ENCODE measurements at places on chromosomes 1 and 21. TPM values are rescaled to one million over a fixed set of nuclear protein-coding genes. Genes with fewer than 3 reads are reported as not detected.

- H3K27me3 ChIP-seq: no peaks in the 10 kb centered on the region
- peak overlapping the region; percentile 24 for H3K27ac ChIP-seq
- DNase-seq: no peak
- peaks cover 5% of the 10 kb centered on the region for H3K4me1 ChIP-seq
These were observed 244.6 kb upstream of the MAP1LC3C start for GRCh38 chr1:242243472-242243871.

- no peaks in the 10 kb centered on the region for H3K36me3 ChIP-seq
- no peak overlapping the region for H3K4me3 ChIP-seq
- no peaks in the 10 kb centered on the region for H3K4me1 ChIP-seq
- no peak for DNase-seq
These were observed 74.0 kb upstream of the SAMSN1 start for GRCh38 chr21:14620152-14620551.

DNA sequence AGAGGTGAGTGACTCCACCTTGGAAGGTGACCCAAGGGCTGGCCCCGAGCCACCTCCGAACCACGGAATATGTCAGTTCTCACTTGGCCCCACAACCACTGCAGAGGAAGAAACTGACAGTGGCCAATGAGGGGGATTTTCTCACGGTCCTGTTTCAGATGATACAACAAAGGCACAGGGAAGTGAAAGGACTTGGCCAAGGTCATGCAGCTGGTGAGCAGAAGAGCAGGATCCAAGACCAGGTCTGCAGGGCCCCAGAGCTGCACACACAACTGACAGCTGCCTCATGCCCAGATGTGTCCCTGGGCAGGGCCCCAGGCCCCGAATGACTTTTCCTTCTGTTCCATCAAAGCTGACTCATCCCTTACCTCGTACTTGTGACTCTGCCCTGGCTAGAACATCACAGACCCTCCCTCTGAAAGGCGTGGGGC, 25.8 kb upstream of the EVA1B start:
- peaks cover 61% of the 10 kb centered on the region for H3K36me3 ChIP-seq
- no peaks in the 10 kb centered on the region for H3K27me3 ChIP-seq
- peaks cover 45% of the 10 kb centered on the region for H3K4me1 ChIP-seq
- H3K4me3 ChIP-seq: no peak overlapping the region

GRCh38 chr1:11124965-11125364, 25.3 kb upstream of the EXOSC10 start:
- no peaks in the 10 kb centered on the region for H3K27me3 ChIP-seq
- no peaks in the 10 kb centered on the region for H3K4me1 ChIP-seq
- no peak for DNase-seq
- no peak overlapping the region for H3K4me3 ChIP-seq

DNA sequence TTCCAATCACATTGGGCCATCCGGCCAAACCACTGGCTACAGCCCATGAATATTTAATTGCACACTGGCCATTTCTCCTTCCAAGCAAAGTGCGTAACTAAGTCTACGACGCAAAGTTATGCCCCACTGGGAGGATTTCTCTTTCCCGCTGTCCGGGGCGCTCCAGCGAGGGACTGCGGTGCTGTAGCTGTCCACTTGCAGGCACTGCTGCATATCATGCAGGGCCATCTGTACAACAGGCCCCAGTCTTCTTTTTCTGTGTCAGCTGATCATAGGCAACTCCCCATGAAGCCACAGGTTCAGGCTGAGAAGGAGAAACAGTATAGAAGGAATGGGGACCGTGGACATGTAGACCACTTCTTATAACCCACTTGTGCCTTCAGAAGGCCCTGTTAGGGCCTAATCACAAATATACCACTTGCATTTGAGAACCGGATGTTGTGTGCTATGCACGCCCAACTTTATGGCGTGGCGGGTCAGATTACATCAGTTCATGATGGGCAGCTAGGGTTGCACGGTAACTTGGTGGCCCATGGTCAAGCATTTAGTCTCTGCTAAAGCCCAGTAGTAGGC, 58.0 kb downstream of the ADSS2 start:
- H3K27me3 ChIP-seq: no peaks in the 10 kb centered on the region
- DNase-seq: no peak
- no peaks in the 10 kb centered on the region for H3K36me3 ChIP-seq
- no peak overlapping the region for H3K4me3 ChIP-seq
- H3K4me1 ChIP-seq: no peaks in the 10 kb centered on the region
- no peak overlapping the region for H3K27ac ChIP-seq

DNA sequence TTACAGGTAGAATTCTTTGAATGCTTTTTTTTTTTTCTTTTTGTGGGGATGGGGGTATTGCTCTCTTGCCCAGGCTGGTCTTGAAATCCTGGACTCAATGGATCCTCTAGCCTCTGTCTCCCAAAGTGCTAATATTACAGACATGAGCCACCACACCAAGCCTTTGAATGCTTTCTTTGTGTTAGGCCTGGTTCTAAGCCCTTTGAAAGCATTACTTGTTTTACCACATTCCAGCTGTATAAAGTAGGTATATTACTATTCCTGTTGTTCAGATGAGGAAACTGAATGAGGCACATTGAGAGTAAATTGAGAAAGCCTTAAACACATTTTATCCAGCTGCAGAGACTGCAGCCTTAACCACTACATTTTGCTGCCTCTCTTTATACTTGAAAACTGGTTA, 841.8 kb upstream of the ADGRL4 start:
- no peak for DNase-seq
- no peaks in the 10 kb centered on the region for H3K36me3 ChIP-seq
- no peak overlapping the region for H3K27ac ChIP-seq
- H3K4me1 ChIP-seq: no peaks in the 10 kb centered on the region

- DNase-seq: peak; percentile 37
- peak overlapping the region; percentile 45 for H3K27ac ChIP-seq
- H3K36me3 ChIP-seq: no peaks in the 10 kb centered on the region
These were observed 31.6 kb downstream of the TMCC2 start for GRCh38 chr1:205259324-205259832.

DNA sequence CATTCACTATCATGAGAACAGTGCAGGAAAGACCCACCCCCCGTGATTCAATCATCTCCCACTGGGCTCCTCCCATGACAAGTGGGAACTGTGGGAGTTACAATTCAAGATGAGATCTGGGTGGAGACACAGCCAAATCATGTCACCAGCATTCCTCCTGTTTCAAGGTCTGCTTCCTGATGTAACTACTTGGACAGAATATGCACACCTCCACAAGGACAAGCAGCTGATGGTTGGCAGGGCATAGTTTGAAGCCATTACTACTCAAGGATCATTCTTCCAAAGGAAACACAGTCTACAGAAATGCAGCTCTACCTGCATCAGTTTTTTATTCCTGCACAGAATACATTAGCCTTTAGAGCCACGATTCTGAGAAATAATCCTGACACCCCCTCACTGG, 28.5 kb upstream of the RNF2 start:
- H3K36me3 ChIP-seq: no peaks in the 10 kb centered on the region
- no peak overlapping the region for H3K27ac ChIP-seq
- H3K4me1 ChIP-seq: no peaks in the 10 kb centered on the region
- H3K4me3 ChIP-seq: no peak overlapping the region

DNA sequence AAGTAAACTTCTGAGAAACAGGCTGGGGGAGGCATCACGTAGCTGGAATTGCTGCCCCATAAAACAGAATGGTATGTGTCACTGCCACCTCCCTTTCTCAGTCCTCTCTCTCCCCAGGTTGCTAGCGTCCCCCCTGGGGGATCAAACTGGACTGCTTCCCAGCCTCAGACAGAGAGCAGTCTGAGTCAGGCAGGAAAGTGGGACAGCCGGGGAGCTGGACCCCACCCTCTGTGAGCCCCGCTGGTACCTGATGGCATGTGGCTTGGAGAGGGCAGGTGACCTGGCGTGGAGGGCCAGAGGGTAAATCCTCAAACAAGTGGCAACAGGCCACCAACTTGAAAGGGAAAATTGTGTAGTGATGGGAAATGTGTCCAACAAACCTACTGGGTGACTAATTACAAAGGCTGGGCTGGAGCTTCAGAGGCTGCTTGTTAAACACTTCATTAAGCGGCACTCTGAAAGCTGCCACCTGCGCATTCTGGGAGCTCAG, 1.0 kb upstream of the SFN start:
- H3K4me1 ChIP-seq: peaks cover 21% of the 10 kb centered on the region
- peaks cover 4% of the 10 kb centered on the region for H3K36me3 ChIP-seq
- no peak overlapping the region for H3K27ac ChIP-seq
- no peaks in the 10 kb centered on the region for H3K27me3 ChIP-seq
- no peak overlapping the region for H3K4me3 ChIP-seq

GRCh38 chr1:167430134-167430848, 88.0 kb downstream of the CD247 start:
- no peak overlapping the region for H3K4me3 ChIP-seq
- no peak for DNase-seq
- H3K36me3 ChIP-seq: no peaks in the 10 kb centered on the region
- peaks cover 27% of the 10 kb centered on the region for H3K4me1 ChIP-seq

DNA sequence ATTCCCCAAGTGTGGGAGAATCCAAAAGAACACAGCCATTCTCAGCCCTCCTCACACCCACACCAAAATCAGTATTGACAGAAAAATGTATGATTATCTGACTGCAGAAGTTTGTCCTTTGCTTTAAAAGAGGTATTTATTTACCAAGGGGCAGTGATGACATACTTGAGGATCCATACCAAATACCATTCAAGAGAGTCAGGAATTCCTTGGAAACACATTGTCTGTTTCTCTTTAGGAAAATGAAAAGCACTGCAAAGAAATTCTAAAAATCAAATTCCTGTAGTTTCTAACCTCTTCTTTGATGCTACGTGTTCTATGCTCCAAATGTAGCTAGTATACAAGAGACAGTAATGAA, 509.6 kb upstream of the CXADR start:
- no peaks in the 10 kb centered on the region for H3K27me3 ChIP-seq
- H3K36me3 ChIP-seq: no peaks in the 10 kb centered on the region
- H3K4me3 ChIP-seq: no peak overlapping the region

DNA sequence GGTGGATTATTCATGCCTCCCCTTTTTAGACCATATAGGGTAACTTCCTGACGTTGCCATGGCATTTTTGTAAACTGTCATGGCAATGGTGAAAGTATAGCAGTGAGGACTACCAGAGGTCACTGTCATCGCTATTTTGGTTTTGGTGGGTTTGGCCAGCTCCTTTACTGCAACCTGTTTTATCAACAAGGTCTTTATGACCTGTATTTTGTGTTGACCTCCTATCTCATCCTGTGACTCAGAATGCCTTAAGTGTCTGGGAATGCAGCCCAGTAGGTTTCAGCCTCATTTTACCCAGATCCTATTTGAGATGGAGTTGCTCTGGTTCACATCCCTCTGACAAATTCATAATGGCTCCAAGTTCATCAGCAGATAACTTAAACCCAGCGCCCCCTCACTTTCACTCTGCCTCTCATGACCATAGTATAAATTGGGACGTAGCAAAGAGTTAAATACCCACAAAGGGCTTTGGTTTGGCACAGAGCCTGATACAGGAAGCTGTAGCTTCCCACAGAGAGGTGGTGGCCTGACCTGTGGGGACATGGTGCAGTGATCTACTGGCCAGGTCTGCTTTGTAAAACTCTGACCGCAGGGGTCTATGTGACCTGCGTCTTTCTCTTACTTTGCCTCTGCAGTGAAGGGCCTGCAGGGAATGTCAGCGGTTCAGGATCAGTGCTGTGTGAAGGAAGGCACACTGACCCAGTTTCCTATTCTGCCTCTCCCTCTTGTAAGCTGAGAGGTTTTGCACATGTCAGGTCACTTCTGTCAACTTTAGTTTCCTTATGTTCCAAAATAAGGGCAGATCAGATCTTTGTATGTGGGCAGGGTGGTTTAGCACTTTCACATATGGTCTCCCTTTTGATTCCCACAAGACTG, 78.1 kb upstream of the ZNF644 start:
- no peaks in the 10 kb centered on the region for H3K27me3 ChIP-seq
- H3K4me3 ChIP-seq: no peak overlapping the region

DNA sequence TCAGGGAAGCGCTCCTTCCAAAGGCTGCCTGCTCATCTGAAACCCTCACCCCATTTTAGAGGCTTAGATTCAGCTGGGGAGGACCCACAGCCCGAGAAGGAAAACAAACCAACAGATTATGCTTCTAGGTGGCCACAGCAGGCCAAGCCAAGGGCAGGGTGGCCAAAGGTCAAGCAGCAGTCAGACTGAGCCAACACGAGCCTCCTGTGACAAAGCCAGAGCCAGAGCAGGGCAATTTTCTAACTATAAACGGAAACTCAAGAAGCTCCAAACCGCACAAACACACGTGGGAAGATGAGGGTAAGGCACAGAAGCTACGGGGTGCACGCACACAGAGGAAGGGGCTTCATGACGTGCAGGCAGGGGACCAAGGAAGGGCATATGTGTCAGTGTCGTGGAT, 64.1 kb downstream of the PLEKHA6 start:
- peak overlapping the region; percentile 82 for H3K27ac ChIP-seq
- DNase-seq: no peak
- no peak overlapping the region for H3K4me3 ChIP-seq
- no peaks in the 10 kb centered on the region for H3K27me3 ChIP-seq

DNA sequence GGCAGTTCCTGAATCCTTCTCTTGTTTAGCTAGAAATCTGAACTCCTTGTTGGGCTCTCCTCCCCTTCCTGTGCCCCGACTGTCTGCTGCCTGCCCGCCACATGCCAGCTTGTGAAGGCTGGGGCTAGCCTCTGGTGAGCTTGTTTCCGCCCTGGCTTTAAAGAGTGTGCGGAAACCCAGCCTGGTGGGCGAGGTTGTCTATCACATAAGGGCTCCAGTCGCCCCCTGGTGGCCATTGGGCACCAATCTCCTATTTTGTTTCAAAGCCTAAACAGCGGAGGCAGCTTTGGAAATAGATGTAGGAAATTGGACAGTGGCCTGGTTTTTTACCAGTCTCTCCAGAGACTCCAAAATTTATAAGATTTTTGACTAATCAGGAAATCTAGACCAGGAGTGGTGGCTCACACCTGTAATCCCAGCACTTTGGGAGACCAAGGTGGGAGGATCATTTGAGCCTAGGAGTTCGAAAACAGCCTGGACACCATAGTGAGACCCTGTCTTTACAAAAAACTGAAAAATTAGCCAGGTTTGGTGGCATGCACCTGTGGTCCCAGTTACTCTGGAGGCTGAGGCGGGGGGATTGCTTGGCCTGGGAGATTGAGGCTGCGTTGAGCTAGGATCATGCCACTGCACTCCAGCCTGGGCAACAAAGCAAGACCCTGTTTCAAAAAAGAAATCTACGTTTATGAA, 9.8 kb downstream of the ATP8B2 start:
- H3K4me1 ChIP-seq: peaks cover 14% of the 10 kb centered on the region
- peak; percentile 84 for DNase-seq
- no peaks in the 10 kb centered on the region for H3K27me3 ChIP-seq
- H3K4me3 ChIP-seq: no peak overlapping the region

DNA sequence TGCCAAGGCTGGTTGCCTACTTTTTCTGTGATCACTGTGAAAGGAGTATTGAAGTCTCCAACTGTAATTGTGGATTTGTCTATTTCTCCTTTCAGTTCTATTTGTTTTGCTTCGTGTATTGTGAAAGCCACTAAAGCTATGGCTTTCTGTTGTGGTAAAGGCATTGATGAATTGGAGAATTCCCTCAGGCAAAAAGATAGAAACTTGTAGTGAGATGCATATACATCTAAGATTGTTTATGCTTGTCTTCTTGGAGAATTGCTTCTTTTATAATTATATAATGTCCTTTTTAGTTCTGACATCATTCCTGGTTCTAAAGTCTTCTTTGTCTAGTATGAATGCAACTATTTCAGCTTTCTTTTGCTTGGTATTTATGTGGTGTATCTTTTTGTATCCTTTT, 36.8 kb downstream of the SWT1 start:
- H3K27me3 ChIP-seq: no peaks in the 10 kb centered on the region
- no peak overlapping the region for H3K4me3 ChIP-seq
- no peak overlapping the region for H3K27ac ChIP-seq
- peaks cover 65% of the 10 kb centered on the region for H3K36me3 ChIP-seq

The NPHP4 gene
- 3.7 TPM for total RNA-seq

The AKR7A3 gene
- total RNA-seq: 0.14 TPM

The DENND2D gene
- 1.8 TPM for total RNA-seq

The CELA2A gene
- not detected for total RNA-seq

The HSD3B2 gene
- not detected for total RNA-seq

The DPT gene
- 45.6 TPM for total RNA-seq

The OR2L13 gene
- total RNA-seq: not detected

The MIXL1 gene
- total RNA-seq: not detected

The ASPM gene
- 0.44 TPM for total RNA-seq

The TSPAN2 gene
- total RNA-seq: 5.3 TPM

The C1orf115 gene
- 14.2 TPM for total RNA-seq

The GLMP gene
- 14.2 TPM for total RNA-seq

All from left ventricle myocardium inferior (tissue), 1 donor.